Activated T-cell treated with anti-CD3 and anti-CD28 coated beads for 1 hour (primary cell): ENCODE measurements at places on chromosomes 11 and 22.

- DNase-seq: no peak
Measured at GRCh38 chr11:66072518-66072917, 2.4 kb downstream of the PACS1 start.

DNA sequence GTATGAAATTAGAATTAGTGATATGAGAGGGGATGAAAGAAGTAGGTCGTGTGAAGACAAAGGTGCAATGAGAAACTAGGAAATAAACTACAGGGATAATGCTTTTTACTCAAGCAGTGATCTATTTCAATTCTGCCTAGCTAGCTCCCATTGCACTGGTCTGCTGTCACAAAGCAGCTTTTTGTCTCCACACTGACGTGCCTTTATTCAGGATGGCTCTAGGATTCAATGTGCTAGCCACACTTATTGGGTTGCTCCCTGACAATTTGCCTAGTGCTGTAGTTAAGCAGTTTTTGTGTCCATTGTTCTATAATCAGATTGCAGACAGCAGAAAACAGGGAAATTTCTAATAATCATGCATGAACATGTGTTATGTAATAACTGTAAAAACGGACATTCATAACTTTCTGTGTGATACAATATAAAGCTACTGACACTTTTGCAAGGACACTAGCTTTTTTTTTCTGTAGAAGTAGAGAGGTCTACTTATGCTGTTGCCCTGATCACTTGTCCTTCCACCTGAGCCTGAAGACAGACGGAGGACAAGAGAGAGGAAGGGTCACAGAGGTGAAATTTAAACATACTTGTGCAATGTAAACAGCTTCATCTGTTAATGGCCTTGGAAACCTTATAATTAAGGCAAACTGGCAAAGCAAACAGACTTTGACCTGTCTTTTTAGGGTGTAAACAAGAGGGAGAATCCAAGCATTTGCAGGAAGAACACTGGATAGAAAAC is 269.6 kb downstream of the LRRC4C start:
- DNase-seq: no peak

DNA sequence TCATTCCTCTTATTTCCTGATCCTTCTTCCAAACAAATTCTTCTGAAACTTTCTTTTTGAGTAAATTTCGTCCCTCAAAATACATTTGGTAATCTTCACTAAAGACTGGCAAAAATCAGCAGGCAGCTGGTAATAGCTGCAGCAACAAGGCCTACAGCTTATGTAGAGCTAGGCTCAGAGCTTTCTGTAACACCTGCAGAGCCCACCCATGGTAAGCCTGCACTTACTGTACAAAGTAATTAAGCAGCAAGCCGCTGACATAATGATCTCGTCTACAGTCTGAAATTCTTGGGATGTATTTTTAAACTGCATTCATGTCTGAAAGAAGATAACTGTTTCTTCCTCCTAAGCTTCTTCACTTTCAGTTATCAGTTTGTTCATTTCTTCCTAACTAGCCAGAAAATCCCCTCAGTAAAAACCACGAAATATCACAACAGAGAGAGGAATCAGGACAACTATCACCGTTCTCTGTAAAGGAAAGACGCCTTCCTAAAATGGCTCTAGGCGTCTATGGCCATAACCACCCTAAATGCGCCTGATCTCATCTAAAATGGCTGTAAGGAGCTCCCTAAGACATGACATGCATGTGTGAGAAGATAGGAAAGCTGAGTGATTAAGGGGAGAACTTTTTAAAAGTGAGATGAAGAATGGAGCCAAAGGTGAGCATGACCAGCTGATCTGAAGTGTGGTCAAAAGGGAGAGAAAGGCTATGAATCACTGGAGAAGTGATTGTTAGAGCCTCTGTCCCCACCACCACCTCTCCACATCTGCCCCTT is 56.2 kb downstream of the DENND5A start:
- no peak for DNase-seq

DNA sequence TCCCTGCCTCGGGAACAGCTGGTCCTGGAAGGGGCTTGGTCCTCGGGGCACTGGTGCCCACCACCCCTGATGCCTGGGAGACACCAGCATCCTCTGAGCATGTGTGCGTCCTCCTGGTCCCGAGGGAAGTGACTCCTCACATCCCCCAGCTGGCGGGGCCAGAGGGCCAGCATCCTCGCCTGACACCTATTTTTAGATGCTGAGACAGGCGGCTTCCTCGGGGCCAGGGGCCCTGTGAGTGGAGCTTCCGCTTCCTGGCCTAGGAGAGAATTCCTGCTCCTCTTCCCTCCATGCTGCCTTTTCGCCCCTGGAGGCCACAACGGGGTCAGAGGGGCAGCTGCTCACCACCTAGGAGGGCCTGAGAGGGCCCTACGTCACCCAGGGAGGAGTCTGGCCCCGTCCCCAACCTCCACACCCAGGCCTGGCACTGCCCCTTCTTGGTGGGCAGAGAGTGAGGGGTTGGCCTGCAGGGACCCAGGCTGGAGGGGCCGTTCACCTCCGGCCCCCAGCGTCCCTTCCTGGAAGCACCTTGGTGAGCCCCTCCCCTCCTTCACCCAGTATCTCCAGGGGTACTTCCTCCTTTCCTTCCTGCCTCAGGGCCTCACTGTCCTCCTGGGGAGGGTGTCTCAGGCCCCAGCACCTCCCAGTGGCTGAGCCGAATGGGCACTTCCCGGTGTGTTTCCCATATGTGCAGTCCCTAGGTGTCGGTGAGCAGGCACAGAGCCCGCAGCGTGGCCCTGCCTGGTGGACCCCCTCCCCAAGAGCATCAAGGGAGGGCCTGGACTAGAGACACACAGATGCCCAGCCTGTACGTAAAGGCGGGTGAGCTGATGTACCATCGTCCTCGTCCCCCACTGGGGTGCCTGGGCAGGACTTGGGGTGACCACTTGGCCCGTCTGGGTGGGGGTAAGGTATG is 6.1 kb downstream of the CD81 start:
- no peak for DNase-seq

- no peak for DNase-seq
Measured at GRCh38 chr11:132126973-132127899, 756.8 kb downstream of the NTM start.

DNA sequence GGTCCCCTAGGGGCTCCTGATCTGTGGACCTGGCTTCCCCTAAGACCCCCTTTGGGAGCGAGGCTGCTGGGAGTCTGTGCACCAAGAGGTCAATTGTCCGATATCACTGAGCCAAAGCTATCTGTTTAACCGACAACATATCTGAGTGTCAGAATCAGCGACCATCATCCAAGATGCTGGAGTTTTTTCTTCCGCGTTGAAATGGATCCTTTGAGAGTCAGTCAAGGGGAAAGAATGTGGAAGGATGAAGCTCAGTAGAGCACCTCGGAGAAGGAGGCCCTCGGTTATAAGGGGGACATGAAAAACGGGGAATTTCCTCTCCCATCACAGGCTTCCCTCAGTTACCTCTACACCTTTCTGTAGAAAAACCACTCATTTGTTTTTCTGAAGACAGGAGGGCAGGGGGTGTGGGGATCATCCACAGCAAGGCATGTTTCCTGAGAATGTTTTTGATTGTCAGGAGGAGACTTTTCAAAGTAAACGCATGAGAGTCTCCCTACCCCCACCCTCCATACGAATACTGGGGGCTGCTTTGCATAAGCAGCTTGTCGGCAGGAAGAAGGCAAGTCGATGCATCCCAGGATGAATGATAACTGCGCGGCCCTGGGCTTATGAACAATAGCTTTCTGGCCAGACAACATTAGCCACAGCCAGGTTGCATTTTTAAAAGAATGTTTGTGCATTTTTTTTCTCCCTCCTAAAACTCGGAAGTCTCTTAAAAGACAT is 37.7 kb upstream of the CCND1 start:
- no peak for DNase-seq

DNA sequence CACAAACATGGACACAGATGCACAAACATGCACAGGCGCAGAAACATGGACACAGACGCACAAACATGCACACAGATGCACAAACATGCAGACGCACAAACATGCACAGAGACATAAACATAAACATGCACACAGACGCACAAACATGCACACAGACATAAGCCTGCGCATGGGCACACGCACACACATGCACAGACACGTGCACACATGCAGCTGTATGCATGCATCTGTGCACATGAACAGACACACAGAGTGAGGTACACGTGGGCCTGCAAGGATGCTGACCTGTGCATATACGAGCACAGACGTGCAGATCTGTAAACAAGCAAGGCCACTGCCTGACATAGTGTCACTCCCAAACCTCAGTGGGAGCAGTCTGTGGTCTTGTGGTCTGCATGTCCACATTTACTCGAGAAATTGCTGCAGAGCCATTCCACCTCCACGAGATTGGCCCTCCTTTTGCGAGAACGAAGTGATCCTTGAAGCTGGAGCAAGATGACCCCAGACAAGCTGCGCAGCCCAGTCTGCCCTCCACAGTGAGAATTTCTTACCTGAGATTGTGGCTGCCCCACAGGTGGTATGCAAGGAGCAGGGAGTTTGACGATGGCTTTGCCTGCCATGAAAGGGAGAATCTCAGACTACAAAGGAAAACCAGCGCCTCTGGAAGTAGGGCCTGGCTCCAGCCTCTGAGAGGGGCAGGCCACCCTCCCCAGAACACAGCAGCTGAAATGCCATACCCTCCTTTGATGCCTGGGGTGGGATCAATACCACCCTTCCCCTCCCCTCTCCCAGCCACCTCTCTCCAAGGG is 299.9 kb downstream of the BRD1 start:
- DNase-seq: no peak

GRCh38 chr11:118439646-118440045 is 3.4 kb downstream of the KMT2A start:
- no peak for DNase-seq

GRCh38 chr22:30826670-30827355 is 132.1 kb downstream of the OSBP2 start:
- DNase-seq: no peak

DNA sequence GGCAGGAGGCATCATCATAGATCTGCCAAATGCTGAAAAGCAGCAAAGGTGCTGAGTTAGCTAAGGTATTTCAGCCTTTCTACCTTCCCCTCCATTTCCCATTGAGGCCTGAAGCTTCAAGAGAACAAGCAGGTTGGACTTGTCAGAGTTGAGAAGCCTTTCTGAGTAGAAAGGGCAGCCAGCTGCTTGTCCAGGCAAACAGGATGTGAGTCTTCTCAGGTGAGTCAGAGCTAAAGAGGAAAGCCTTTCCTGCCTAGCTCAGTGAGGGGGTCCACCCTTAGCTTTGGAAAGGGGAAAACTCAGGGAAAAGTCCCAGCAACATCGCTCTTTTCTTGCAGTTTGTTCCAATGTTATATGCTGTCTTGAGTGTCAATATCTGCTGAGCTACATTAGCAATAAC is 13.2 kb upstream of the MPZL2 start:
- DNase-seq: no peak

DNA sequence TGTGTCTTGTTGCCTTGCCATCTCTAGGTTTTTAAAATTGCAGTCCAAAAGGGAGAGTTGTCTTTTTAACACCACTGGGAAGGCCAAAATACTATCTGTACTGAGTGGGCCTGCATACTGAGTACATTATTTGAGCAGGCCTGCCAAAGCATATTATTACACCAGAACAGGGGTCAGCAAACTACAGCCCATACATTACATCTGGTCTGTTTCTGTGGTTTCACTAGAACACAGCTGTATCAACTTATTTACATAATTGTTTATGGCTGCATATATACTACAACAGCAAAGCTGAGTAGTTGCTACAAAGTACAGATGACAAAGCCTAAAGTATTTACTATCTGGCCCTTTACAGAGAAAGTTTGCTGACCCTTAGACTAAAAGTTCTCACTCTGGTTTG is 74.0 kb downstream of the USP35 start:
- no peak for DNase-seq

DNA sequence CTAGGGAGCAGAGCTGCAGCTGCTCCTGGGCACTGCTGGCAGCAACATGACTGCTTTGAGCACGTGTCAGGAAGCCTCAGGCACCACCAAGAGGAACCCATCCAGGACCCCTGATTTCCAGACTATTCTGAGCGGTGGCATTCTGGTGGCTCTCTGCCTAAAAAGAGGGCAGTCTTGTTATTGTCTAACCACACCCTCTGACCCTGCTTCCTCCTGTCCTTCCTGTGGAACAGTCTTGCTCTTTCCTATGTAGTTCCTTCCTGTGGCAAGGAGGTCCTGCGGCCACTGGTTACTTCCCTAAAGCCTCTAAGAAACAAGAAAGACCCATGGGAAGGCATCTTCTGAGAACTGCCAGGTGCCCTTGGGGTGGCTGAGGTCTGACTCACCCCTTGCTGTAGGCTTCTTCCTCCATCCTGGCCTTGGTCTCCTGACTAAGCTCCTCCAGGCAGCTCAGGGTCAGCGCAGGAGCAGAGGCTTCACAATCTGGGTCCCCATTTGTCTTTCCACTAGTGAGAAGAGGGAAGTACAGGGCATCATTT is 13.1 kb upstream of the LYVE1 start:
- DNase-seq: no peak

GRCh38 chr11:34789196-34789834 is 126.9 kb downstream of the APIP start:
- DNase-seq: no peak
